Mesothelial cell of epicardium (in vitro differentiated cells): ENCODE measurements at places on chromosomes 12 and 14. TPM values are rescaled to one million over a fixed set of nuclear protein-coding genes. Genes with fewer than 3 reads are reported as not detected.

DNA sequence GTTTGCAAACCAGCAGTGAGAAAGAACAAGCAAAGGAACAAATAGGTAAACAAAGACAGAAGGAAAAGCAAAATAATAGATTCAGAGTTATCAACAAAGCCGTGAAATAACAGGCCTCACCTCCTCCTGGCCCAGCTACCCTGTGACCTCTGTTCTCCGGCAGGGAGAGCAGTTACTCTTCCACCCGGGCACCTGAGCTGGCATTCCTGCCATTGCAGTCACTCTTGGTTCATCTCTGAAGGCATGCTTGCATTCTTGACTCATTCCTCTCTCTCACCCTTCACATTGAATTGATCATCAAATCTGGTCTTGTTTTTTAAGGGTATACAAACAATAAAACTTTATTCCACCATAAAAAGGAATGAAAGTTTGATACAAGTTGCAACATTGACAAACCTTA is 95.1 kb downstream of the TTC8 start:
- no peak overlapping the region for H3K4me3 ChIP-seq
- H3K36me3 ChIP-seq = no peaks in the 10 kb centered on the region
- H3K27me3 ChIP-seq = peaks cover 18% of the 10 kb centered on the region
- no peak overlapping the region for H3K27ac ChIP-seq
- DNase-seq = no peak

GRCh38 chr12:89469361-89469760 is 55.2 kb downstream of the GALNT4 start:
- H3K27ac ChIP-seq = no peak overlapping the region
- peaks cover 26% of the 10 kb centered on the region for H3K4me1 ChIP-seq
- no peaks in the 10 kb centered on the region for H3K36me3 ChIP-seq
- no peaks in the 10 kb centered on the region for H3K27me3 ChIP-seq

DNA sequence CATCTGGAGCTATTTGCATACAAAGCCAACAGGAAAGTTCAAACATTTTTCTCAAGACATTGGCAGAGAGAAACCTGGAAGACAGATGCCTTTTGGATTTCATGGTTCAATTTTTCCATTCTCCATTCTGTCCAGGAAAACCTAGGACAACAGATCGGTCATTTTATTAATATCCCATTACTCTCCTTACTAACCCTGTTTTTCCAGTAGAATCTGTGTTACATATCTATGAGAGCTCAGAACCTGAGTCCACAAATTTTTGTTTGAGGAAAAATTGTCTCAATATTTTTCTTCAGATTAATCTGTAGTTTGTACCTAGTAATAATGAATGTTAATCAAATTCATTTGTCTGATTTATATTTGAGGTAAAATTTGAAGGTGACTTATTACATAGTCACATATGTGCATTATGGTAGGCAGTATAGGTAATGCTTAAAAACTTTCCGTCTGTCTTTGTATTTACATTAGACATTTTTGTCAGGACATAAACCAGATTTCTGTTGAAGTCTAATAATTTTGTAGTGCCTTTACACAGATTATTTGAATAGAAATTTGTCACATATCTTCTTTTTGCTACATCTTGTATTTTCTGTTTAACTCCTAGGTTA is 75.3 kb downstream of the CCDC91 start:
- H3K36me3 ChIP-seq = peaks cover 19% of the 10 kb centered on the region
- no peaks in the 10 kb centered on the region for H3K27me3 ChIP-seq
- no peak overlapping the region for H3K4me3 ChIP-seq

- no peak overlapping the region for H3K4me3 ChIP-seq
- H3K36me3 ChIP-seq = peaks cover 12% of the 10 kb centered on the region
- H3K4me1 ChIP-seq = no peaks in the 10 kb centered on the region
- no peak for DNase-seq
- no peak overlapping the region for H3K27ac ChIP-seq
- no peaks in the 10 kb centered on the region for H3K27me3 ChIP-seq
Measured at GRCh38 chr12:82817368-82817767, 130.7 kb downstream of the TMTC2 start.

DNA sequence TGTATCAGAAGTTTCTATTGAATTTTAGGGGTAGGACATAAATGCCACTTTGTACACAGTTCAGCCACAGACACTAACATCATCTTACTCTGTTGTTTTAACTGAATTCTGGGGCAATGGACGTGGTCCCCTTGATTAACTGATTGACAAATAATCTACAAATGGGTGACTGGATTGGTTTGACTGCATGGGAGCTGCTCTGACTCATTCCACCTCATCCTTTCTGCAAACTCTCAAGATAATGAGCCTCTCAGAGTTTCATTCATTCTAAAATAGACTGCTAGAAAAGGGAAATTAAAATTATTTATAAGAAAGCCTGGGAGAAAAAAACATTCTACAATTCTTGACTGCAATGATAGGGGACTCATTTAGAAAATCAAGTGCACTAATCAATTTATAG is 570.4 kb upstream of the SEL1L start:
- no peaks in the 10 kb centered on the region for H3K36me3 ChIP-seq
- no peak for DNase-seq
- no peaks in the 10 kb centered on the region for H3K4me1 ChIP-seq
- no peak overlapping the region for H3K4me3 ChIP-seq
- no peak overlapping the region for H3K27ac ChIP-seq

DNA sequence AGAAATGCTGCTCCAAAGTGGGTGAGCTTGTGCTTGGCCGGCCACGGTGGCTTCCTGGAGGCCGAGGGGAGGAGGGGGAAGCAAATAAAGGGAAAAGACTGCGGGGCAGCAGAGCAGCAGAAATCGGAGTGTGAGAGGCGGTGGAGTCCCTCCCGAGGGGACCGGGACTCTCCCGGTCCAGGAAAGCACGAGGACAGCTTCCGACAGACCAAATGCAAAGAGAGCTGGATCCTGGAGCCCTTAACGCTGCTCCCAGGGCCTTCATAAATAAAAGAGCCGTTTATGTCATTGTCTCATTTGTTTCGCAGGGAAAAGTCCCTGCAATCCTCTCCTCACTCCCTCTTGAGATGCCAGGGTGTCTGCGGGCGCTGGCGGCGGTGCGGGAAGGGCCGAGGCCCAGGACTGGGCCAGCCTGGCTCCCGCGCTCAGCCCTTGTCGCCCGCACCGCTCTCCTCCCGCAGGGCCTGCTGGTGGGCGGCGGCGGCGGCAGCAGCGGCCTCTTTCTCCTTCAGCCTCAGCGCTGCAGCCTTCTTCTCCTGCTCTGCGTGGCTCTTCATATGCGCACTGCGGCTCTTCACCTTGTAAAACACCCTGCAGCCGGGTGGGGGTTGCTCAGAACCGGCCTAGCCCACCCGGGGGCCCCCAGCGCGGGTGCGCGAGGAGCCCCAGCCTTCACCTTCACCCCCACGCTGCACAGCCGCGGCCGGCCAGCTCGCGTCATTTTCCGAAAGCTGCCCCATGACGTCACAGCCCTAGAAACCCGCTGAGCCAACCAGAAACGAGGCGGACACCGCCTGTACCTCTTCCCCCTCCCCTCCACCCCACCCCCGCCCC is 4.5 kb upstream of the PNMA1 start:
- peaks cover 35% of the 10 kb centered on the region for H3K36me3 ChIP-seq
- H3K4me1 ChIP-seq = peaks cover 29% of the 10 kb centered on the region
- no peak for DNase-seq
- peak overlapping the region; percentile 38 for H3K4me3 ChIP-seq
- H3K27me3 ChIP-seq = no peaks in the 10 kb centered on the region

DNA sequence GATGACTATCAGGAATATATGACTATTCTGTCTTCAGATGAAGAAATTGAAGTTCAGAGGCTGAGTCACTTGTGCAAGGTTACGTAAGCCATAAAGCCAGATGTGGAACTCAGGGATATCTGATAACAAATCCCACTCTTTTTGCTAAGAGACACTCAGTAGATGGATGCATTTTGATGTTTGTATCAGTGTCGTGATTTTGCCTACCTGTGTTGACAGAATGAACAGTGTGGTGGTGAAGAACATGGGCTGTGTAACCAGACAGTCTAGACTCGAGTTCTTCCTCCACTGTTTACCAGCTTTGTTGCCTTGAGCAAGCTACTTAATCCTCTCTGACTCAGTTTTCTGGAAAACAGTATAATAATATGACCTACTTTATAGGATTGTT is 93.9 kb downstream of the DAAM1 start:
- DNase-seq = no peak
- no peak overlapping the region for H3K4me3 ChIP-seq
- H3K27me3 ChIP-seq = no peaks in the 10 kb centered on the region
- peaks cover 12% of the 10 kb centered on the region for H3K4me1 ChIP-seq

DNA sequence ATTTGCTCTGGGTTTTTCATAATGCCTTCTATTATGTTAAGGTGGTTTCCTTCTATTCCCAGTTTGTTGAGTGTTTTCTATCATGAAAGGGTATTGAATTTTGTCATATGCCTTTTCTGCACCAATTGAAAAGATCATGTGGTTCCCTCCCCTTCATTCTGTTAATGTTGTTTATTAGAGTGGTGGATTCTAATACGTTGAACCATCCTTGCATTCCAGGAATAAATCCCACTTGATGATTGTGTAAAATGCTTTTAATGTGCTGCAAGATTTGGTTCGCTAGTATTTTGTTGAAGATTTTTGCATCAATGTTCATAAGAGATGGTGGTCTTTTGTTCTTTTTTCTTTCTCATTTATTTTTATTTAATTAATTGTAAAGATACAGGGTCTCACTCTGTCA is 55.2 kb downstream of the ATP23 start:
- no peak overlapping the region for H3K4me3 ChIP-seq
- H3K4me1 ChIP-seq = no peaks in the 10 kb centered on the region
- no peak overlapping the region for H3K27ac ChIP-seq
- H3K27me3 ChIP-seq = no peaks in the 10 kb centered on the region
- no peak for DNase-seq

- DNase-seq = no peak
- H3K27ac ChIP-seq = no peak overlapping the region
- no peaks in the 10 kb centered on the region for H3K27me3 ChIP-seq
- no peak overlapping the region for H3K4me3 ChIP-seq
- H3K36me3 ChIP-seq = no peaks in the 10 kb centered on the region
- peaks cover 2% of the 10 kb centered on the region for H3K4me1 ChIP-seq
Measured at GRCh38 chr14:20546877-20547276, 14.0 kb downstream of the RNASE9 start.

- no peaks in the 10 kb centered on the region for H3K27me3 ChIP-seq
Measured at GRCh38 chr14:93090826-93091555, 24.7 kb downstream of the ITPK1 start.

- no peak overlapping the region for H3K4me3 ChIP-seq
- peaks cover 7% of the 10 kb centered on the region for H3K4me1 ChIP-seq
- no peak for DNase-seq
- H3K36me3 ChIP-seq = no peaks in the 10 kb centered on the region
- no peaks in the 10 kb centered on the region for H3K27me3 ChIP-seq
Measured at GRCh38 chr12:71556875-71557274, 106.8 kb downstream of the ZFC3H1 start.

- H3K36me3 ChIP-seq = no peaks in the 10 kb centered on the region
- no peak overlapping the region for H3K4me3 ChIP-seq
- DNase-seq = no peak
- H3K27ac ChIP-seq = no peak overlapping the region
Measured at GRCh38 chr12:9163392-9163791, 44.8 kb downstream of the PZP start.

DNA sequence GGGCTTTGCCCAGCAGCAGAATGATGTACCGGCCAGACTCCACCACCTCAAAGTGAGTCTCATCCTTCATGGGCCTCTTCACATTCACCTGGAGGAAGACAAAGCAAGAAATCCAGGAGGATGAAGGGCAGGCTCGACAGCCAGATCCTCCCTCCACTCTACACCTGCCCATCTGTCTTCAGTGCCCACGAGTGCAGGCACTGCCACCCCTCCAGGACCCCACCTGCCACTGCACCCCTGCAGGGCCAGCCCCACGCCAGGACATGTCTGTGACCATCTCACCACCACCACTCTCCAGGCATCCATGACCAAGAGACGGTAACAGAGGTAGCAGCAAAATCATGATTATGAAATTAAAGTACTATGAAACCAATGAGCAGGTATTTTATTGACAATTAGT is 84.3 kb upstream of the ANO2 start:
- H3K27ac ChIP-seq = no peak overlapping the region
- peaks cover 2% of the 10 kb centered on the region for H3K27me3 ChIP-seq
- peaks cover under 1% of the 10 kb centered on the region for H3K4me1 ChIP-seq
- no peaks in the 10 kb centered on the region for H3K36me3 ChIP-seq

- peaks cover 7% of the 10 kb centered on the region for H3K4me1 ChIP-seq
- H3K36me3 ChIP-seq = no peaks in the 10 kb centered on the region
- H3K27ac ChIP-seq = no peak overlapping the region
- DNase-seq = no peak
Measured at GRCh38 chr14:89719366-89720075, 235.0 kb downstream of the EFCAB11 start.

The MCRS1 gene
- 65.6 to 72.4 TPM (median 68.1 TPM) in 3 replicates for total RNA-seq

The AICDA gene
- not detected in 3 replicates for total RNA-seq

The RAPGEF3 gene
- 18.0 to 20.9 TPM (median 19.4 TPM) in 3 replicates for total RNA-seq

The P2RX2 gene
- 7.3 to 8.7 TPM (median 8.6 TPM) in 3 replicates for total RNA-seq

The PPP1R36 gene
- 0.66 to 1.3 TPM (median 0.81 TPM) in 3 replicates for total RNA-seq

The GPR84 gene
- 0.18 to 0.32 TPM (median 0.24 TPM) in 3 replicates for total RNA-seq

The LYSET gene
- 13.7 to 17.4 TPM (median 14.7 TPM) in 3 replicates for total RNA-seq

The MMP17 gene
- 1.8 to 2.0 TPM (median 1.9 TPM) in 3 replicates for total RNA-seq

The SLC39A5 gene
- 0.76 to 1.3 TPM (median 1.1 TPM) in 3 replicates for total RNA-seq

The C12orf60 gene
- 1.3 to 1.7 TPM (median 1.4 TPM) in 3 replicates for total RNA-seq

The HSPB8 gene
- total RNA-seq = 13.5 to 16.8 TPM (median 15.7 TPM) in 3 replicates
